ENCODE measurements at places on chromosomes 3 and 15. TPM values are rescaled to one million over a fixed set of nuclear protein-coding genes. Genes with fewer than 3 reads are reported as not detected.

Gene SLC9C1
- polyA plus RNA-seq = not detected

DNA sequence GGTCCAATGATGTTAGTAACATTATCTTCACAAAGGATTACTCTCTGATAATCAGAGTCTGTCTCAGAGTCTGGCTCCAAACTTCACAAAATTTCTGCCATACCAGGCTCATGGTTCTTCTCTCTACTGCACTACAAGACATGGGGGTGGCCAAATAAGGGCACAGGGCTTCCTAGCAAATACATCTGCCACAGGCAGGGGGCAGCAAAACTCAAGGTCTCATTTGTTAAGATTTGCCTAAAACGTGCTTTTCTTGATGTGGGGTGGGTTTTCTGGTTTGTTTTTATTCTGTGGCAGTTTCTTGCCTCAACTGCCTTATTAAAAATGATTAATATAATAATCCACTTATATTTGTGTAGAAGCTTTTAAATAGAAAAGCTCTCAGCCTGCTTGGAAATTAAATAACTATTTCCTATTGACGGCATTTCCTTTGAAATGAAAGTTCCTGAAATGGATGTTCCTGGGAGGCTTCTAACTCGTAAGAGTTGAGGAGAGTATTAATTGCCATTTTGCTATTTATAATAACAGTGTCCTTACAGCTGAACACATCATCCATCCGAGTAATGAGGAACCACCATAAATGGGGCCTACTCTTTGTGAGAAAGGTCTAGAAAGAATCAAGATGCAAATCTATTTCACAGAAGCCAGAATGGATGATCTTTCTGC lies 53.8 kb downstream of the SST start:
- DNase-seq = peak; percentile 35

DNA sequence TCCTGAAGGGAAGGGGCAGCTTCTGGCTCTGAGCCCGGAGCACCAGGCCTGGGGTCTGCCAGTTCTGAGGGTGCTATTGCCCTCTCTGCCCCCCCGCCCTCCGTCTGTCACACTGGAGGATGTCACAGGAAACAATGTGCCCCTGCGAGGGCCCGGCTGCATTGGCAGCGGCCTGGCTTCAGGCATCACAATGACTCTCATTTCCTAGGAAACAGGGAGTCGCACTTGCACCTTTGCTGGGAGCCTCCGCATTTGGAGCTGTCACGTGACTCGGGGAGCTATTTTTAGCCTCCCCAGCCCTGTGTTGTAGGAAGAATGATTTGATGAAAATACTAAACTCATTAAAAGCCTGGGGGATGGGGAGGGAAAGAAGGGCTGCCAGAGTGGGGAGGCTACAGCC lies 518.9 kb downstream of the SHQ1 start:
- no peak for DNase-seq

DNA sequence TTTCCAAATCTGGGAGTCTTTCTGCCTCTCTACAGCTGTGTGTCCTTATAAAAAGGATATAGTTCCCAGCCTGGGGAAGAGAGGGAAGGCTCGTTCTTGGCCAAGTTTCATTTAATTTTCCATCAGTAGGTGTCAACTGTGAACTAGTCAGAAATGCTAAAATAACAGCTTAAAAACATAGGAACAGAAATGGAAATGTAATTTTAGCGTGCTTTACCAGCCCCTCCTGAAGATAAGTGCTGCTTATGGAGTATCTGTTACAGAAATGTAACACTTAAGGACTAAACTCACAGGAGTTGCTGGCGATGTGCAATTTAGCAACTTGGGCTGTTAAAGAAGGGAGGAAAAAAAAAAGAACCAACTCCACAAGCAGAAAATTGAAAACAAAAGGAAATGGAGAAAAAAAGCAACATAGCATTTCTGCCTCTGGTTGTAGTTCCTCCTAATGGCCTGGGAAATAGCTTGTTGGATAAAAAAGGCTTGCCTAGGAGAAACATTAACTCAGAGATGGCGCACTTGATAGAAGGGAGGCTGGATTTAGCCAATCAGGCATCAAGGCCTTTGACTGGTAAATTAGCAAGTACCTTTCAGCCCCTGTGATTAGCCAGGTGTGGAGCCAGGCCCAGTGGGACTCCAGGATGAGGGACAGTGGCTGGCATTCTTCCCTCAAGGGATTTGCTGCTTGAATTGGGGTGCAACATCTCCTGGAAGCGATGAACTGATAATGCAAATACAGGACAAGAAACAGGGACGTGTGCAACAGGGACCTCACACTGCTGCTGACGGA lies 84.3 kb downstream of the RPLP1 start:
- no peak for DNase-seq

- no peak for DNase-seq
These were observed 447.7 kb downstream of the GABRG3 start for GRCh38 chr15:27418726-27419125.

DNA sequence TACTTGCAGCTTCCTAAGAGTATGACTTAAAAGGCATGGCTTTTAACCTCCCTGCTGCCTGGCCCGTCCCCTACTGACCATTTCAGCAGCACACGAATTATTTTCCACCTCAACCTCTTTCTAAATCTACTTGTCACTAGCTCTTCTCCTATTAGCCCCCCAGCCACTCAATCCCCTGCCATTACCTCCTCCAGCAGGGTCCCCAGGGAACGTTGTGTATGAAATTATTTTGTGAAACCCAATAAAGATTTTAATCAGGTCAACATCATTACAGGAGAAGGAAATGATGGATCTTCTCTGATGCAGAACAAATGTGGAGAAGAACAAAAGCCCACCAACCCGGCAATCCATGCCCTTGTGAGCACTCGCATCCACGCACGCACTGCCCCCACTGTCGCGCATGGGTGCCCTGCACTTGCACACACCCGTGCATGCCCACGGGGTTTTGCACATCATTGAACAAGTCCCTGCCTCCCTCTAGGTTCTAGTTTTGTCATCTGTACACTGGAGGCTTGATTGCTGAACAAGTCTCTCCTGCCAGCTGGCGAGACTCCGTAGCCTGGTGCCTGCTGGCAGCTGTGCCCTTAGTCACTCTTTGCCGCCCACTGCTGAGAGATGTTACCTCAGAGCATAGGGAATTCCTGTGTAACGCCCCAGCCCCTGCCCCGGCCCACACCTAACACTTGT lies 51.6 kb downstream of the LINGO1 start:
- no peak for DNase-seq

DNA sequence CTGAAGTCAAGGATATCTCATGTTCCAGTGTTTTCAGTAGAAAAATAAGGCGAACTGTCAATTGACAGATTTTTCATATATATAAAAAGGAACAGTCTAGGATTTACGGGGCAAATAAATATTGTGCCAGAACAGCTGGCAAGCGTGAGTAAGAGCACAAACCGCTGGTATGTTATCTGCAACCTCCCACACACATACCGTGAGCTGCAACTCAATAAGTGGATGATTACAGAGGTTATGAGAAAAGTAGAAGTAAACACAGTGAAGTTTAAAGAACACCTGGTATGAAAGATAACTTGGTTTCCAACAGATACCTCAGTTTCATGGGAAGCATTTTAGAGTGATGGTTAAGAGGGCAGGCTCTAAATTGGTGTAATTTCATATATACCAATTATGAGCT lies 733.4 kb downstream of the TUSC7 start:
- no peak for DNase-seq

DNA sequence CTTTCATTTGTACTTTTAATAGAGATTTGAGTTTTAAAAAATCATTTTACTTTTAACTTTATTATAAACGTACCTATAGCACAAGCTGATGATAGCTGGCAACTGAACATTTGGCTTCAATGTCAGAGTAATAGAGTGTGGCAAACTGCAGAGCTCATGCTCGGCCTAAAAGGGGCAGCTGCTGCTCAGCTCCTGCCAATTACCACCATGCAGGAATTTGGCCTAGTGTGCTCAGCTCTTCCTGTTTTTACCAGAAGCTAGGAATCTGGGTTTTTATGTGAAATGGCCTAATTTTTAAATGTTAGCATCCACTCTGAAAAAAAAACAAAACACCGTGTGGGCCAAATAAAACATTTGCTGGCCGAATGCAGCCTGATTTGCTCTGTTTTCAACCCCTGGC lies 1.8 kb downstream of the IFT122 start:
- no peak for DNase-seq

- DNase-seq = no peak
These were observed 98.2 kb downstream of the ANXA2 start for GRCh38 chr15:60299452-60300047.
